GF-D8 (cell line): ENCODE measurements at places on chromosomes 11 and 22.
A peak's percentile ranks its signal among the peaks of the same experiment; 100 is the strongest.

- no peak for DNase-seq
Measured at GRCh38 chr11:61947486-61948210, 2.5 kb upstream of the BEST1 start.

DNA sequence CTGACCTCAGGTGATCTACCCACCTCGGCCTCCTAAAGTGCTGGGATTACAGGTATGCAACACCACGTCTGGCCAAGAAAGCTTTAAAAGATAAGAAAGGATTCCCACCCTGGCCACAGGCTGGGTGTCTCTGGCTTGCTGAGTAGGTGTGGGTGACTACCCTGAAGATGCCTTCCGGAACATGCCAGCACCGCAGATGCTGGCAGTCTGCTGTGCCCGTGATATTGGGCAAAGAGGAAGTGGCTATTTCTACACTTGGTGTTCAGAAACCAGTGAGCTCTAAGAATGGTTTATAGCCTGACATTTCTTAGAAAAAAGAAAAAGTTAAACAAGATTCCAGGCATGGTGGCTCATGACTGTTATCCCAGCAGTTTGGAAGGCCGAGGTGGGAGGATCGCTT lies 6.1 kb downstream of the MRPL11 start:
- DNase-seq, result peak; percentile 98

GRCh38 chr11:17578296-17578695 lies 31.2 kb downstream of the OTOG start:
- DNase-seq, result no peak

GRCh38 chr11:73461335-73461840 lies 85.2 kb downstream of the RELT start:
- no peak for DNase-seq

- no peak for DNase-seq
Measured at GRCh38 chr11:123672568-123672967, 18.1 kb upstream of the SCN3B start.

GRCh38 chr11:101008961-101009689 lies 120.5 kb downstream of the PGR start:
- DNase-seq, result no peak

GRCh38 chr11:93791493-93791892 lies 7.4 kb downstream of the MED17 start:
- no peak for DNase-seq

DNA sequence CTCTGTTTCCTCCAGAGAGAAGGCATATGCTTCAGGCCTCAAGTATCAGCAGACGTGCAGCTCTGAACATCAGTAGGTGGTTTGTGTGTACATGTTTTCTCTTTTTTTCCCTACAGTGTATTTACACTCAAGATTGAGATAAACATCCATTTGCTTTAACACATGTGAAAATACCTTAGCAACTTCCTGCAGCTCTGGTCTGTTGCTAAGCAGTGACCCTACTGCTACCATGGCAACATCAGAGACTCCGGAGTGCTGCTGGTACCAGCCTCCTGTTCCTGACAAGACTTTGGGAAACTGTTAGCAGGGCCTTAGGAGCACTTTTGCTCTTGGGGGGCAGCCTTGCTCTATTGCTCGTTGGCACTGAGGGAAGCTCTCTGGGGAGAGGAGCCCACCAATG lies 221.2 kb upstream of the PLET1 start:
- no peak for DNase-seq

DNA sequence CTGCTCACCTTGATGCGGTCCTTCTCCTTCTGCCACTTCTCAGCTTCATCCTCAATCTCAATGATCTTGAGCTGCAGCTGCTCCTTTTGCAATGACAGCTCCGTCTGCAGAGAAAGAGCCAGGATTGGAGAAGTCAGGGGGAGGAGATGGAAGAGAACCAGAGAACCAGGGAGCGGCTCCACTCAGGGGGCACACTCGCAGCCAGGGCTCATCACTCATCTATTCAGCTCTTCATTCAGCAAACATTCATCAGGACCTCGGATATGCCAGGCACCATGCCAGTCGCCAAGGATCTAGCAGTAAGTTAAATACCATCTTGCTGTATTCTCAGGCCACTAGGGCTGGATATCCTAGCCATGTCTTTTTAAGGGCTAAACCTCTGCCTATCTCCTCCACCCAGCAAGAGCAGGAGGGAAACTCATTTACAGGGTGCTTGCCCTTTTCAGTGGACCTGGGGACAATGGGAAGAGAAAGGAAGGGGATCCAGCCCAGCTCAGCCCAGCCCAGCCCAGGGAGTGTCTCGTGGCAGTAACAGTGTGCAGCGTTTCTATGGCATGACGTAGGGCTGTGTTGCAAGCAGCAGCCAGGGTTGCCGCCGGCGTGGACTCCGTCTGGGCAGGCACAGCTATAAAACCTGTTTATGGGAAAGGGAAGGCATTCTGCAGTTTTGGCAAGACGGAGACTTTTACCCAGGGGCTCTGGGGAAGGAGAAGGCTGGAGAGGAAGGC lies 9.4 kb downstream of the TRIM29 start:
- no peak for DNase-seq
